RWPE2 (cell line): ENCODE measurements at places on chromosomes 11 and 22.

GRCh38 chr11:25943777-25944661 is 387.9 kb upstream of the ANO3 start:
- no peak for DNase-seq

DNA sequence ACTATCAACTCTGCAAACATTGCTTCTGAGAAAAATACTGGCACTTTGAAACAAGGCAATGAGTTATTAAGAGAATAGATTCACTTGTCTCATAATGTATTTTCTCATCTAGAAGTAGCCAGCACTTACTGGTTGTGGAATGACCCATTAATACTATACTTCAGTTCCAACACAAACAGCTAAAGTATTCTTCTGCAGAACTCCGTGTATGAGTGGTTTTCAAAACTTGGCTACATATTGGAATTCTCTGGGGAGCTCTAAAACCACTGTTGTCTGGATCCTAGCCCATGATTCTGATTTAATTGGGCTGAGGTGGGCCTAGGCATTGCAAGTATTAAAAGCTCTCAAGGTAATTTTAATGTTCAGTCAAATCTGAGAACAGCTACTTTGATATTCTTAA is 1416.4 kb upstream of the RAG2 start:
- no peak for DNase-seq

GRCh38 chr22:43110444-43110926 is at the start of gene BIK:
BIK (plus strand) TSS chr22:43110750; CDS start chr22:43124023, 13,273 bp downstream.
- no peak for DNase-seq

DNA sequence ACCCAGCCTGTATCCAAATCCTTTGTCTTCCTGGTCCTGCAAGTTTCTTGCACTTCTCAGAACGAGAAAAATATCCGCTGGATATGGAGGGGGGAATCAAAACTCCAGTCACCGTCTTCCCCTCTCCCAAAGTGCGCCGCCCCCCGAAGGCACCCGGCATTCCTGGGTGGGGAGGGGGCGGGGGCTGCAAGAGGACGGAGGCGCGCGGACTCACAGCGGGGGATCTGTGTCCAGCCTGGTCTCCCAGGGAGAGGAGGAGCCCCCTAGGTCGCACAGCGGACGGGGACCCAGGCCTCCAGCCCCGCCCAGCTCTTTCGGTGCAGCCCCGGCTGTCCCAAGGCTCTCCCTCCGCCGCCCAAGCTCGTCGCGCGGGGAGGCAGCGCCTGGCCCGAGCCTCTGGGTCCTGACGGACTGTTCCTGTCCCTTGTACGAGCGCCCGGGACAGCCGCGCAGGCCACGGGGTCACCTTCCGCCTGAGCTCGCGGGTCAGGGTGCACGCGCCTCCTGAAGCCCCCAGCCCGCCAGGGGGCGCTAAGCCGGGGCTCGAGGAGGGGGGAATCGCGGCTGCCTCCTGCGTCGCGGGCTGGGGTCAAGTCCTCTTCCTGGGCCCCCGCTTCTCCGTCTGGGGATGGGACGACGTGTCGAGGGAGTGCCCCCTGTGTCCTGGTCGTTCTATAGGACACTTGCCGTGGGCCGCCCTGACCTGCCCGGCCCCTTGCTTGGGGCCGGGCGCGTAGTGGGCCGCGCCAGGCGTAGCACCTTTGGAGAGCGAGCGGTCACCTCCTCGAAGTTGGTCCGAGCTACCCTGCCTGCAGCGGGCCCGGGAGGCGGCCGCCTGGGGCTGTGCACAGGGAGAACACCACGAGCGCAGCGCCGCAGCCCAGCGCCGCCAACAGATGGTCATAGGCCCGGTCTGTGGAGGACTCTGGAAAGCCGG is 2.4 kb upstream of the WNT11 start:
- no peak for DNase-seq

DNA sequence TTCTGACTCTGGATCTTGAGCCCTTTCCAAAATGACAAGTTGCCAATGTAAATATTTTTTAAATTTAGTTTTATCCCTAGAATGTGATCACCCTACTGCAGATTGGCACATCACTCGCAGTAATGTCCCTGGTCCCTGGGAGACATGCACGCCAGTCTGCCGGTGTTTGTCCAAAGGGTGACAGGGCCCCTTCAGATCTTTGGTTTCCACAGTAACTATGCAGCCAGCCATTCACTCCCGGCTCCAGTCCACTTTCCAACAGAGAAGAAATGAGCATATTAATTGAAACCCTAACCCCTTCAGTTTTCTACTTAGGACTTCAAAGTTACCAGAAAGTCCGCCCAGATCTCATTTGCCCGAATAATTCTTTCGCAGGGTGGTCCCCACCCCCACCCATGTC is 25.8 kb upstream of the RASSF10 start:
- DNase-seq, result no peak

DNA sequence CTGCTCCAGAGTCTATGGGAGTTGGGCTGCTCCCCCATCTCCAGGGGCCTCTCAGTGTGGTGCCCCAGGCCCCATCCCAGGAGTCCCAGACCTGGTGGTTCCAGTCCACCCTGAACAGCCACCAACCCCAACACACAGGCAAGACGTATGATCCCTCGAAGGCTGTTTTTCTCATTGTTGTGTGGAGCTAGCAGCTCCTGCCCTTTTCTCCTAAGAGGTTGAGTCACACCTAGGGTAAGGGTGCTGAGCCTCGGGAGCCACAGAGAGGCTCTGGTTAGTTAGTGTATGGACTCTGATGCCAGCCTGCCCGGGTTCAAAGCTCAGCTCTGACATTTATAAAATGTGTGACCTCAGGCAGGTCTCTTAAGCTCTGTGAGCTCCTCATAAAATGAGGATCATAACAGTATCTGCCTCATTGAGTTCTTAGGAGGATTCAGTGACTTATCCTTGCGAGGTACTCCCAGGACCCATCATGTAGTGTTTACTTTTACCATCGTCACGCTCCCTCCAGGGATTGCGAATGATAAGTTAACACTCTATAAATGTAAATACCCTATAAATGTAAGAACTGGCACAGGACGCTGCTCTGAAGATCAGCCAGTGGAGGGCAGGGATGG is 47.2 kb downstream of the FBLN1 start:
- no peak for DNase-seq

- DNase-seq, result no peak
Measured at GRCh38 chr11:68498903-68499883, 38.6 kb downstream of the PPP6R3 start.

- no peak for DNase-seq
Measured at GRCh38 chr11:24240496-24241175, 256.2 kb upstream of the LUZP2 start.

- DNase-seq, result no peak
Measured at GRCh38 chr11:117502779-117503100, 175.1 kb downstream of the CEP164 start.

- no peak for DNase-seq
Measured at GRCh38 chr22:26534874-26535602, 22.8 kb upstream of the TFIP11 start.

DNA sequence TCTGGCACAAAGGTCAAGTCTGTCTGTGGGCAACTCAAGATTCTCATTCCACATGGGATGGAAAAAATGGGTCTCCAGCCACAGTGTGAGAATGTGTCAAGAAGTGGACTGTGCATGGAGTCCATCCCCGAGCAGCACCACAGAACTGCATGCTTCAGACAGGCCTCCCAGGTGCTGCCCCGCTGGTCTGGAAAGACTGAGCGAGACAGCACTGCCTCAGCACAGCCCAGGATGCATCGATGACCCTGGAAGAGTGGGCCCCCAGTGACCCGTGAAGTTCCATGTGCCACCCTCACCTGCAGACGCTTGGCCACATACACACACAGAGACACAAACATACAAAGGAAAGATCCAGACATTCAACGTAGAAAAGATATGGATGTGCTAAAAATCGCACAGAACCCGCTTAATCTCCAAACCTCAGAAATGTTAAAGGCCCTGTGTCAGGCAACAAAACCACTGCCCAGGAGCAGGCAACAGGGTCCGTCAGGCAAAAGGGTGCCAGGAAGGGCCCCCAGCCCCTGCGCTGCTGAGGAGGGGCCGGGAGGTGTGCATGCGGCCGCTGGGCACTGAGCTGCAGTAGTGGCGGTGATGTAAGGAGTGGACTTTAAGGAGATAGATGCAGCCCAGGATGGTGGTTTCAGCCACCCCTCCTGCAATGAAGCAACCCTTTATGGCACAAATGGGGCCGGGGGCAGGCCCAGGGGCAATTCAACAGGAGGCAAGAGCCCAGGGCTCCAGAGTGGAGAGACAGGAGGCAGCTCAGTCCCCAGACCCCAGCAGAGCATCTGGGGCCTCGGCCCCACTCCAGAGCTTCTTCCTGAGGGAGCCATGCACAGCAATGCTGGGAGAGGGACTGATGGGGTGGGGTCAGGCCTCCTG is 84.7 kb downstream of the DGCR2 start:
- DNase-seq, result no peak

DNA sequence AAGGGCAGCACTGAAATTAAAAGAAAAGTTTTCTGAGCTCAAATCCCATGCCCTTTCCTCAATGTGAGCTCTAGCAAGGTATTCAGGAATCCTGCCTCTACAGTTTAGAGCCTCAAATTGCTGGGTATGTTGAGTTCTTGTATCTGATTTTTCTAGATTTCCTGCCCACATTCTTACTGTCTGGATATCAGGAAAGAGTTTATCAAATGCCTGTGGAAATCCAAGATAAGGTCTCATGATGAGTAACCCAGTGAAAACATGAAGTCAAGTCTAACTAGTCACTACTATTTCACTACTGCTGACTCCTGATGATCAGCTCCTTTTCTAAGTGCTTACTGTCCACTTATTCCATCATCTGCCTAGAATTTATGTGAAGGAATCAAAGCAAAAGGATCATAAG is 29.8 kb downstream of the LIMK2 start:
- DNase-seq, result no peak

GRCh38 chr22:44413211-44413610 is 84.8 kb downstream of the RTL6 start:
- DNase-seq, result no peak

DNA sequence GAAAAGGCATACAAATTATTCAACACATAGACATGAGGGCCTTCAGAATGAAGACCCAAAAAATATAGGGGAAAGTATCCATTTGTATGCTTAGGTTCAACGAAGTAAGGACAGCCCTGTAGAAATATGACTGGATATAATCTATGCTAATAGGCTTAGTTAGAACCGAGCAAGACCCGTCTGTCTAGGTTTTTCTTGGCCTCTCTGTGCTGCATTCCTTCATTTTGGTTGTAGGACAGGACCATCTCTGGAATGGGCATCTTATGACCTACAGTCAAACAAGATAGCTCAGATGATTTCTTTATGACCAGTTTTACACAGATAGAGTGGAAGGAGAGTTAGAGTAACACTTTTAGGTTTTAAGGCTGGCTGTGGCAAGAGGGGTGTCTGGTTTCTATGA is 5.6 kb upstream of the MS4A7 start:
- DNase-seq, result no peak

GRCh38 chr22:20011123-20011992 is 5.3 kb downstream of the ARVCF start:
- DNase-seq, result no peak

GRCh38 chr11:27187848-27188621 is 147.4 kb downstream of the BBOX1 start:
- DNase-seq, result no peak

DNA sequence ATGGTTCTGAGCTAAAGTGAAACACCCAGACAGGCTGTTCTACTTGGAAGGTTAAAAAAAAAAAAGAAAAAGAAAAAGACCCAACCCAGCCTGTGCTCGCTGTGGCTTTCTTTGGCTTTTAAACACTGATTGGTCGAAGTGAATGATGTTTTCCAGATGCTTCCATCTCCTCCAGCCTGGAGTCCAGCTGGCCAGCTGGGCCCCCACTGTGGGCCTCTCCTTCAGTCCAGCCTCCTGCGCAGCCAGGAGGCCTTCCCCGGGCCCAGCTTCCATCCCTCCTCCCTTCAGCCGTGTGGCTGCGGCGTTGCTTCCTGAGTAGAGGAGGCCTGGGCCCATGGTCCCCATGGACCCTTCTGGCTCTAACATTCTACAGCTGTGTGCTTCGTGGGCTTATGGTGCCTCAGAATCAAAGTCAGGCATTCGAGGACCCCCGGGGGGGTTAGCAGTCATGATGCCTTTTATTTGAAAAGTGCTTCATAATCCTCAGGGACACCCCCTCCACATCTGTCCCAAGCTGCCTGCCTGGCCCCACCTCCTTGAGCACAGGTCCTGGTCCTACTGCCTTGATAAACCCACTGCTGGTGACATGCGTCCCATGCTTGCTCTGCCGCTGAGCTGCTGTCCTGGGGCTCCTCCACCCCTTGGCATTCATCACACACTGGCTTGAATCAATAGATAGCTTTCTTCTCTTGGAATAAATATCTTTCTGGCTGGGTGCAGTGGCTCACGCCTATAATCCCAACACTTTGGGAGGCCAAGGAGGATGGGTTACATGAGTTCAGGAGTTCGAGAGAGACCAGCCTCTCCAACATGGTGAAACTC is 42.2 kb upstream of the FBLN1 start:
- no peak for DNase-seq

DNA sequence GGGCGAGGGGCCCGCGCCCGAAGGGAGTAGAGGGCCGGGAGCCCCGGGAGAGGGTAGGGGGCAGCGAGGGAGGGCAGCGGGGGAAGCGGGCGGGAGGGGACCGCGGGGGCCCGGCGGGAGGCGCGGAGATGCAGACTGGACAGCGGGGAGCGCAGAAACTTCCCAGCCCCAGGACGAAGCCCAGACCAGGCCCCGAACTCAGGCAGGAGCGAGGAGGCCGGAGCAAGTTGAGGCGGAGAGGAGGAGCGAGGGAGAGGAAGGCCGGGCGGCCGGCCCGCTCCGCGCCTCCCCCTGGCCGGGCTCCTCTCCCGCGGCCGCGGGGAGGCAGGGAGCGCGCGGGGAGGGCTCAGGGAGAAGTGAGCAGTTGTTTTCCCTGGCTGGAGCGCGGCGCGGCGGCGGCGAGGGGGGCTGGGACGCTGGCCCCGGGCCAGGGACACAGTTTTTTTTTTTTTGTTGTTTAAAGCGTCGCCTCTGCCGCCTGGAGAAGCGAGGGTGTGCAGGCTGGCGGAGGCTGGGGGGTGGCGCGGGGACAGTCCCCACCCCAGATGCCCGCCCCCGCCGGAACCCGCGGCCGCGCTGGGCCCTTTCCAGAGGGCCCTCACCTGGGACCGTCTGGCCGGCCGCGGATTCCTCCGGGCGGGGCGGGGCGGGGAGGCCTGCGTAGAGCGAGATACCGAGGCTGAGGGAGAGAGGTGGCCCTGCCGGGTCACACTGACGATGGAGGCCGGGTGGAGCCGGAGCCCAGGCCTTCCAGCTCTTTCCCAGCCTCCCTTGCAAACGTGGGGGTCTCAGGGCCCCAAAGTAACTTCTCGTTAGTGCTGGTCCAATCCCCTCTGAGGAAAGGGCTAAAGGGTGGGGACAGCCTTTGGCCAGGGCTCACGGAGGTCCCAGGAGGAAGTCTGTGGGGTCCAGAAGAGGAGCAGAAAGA is at the start of gene LTBP3:
TSS of gene LTBP3 (minus strand) at position 358 of the 928 bp plus-strand sequence. CDS start 400 bp downstream, outside the sequence.
- DNase-seq, result peak; percentile 63

GRCh38 chr22:33757041-33757801 is 163.1 kb downstream of the LARGE1 start:
- DNase-seq, result no peak
